ENCODE measurements at places on chromosomes 2 and 18.

DNA sequence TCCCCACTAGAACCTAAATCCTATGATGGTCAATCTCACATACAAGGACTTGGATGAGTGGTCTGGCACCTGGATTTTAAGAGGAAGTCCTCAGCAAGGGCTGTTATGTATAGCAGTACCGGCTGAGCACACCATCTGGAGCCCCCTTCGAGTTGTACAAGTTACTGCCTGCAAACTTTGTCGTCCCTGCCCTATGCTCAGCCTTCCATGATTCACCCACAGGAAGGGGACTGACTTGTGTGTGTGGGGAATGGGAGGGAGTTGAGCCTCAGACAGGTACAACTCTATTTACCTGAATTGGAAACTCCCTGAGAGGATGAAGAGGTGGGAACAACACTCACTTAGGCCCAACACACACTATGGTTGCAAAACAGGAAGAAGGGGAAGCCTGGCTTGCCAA, 186.6 kb downstream of the MYO5B start:
- no peaks in the 10 kb centered on the region for H3K36me3 ChIP-seq
- H3K4me3 ChIP-seq: no peak overlapping the region
- no peak for DNase-seq
- peaks cover 5% of the 10 kb centered on the region for H3K27me3 ChIP-seq

DNA sequence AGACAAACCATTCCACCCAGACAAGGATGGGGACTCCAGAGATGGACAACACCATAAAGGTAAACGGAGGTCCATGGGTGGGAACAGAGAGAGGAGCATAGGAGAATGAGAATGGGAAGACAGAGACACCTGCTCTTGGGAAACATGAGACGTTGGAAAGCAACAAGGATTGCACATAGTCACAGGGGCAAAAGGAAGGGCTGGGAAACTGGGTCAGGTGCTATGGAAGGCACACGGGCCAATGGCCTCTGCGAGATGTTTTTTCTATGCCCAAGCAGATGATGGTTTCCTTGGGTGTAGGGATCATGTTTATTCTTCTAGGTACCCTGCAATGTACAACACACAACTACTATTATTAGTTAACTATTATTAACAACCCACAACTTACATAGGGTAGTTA, 143.6 kb upstream of the AGAP1 start:
- peaks cover 29% of the 10 kb centered on the region for H3K27me3 ChIP-seq
- peaks cover 6% of the 10 kb centered on the region for H3K36me3 ChIP-seq
- no peaks in the 10 kb centered on the region for H3K4me1 ChIP-seq
- H3K27ac ChIP-seq: no peak overlapping the region
- no peak overlapping the region for H3K4me3 ChIP-seq

GRCh38 chr18:48348739-48349138, 60.4 kb downstream of the ZBTB7C start:
- no peak overlapping the region for H3K27ac ChIP-seq
- no peaks in the 10 kb centered on the region for H3K4me1 ChIP-seq
- no peak overlapping the region for H3K4me3 ChIP-seq

DNA sequence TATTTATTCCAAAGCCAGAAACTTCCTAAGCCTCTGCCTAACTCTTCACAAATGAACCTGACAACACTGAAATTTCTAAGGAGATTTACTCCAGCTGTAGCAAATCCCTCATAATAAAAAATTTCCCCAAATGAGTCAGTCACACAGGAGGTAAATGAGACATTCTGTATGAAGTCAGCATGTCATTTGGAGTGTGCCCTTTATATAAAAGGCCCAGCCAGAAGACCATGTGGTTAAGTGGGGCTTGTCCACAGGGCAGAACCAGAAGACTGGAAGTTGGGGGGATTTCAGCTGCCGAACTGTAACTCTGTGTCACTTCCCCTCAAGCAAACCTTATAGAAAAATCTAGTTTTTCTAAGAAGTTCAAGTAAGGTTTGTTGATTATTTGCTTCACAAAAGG, 30.2 kb downstream of the NRP2 start:
- H3K36me3 ChIP-seq: no peaks in the 10 kb centered on the region
- no peak overlapping the region for H3K4me3 ChIP-seq
- H3K27ac ChIP-seq: no peak overlapping the region
- no peaks in the 10 kb centered on the region for H3K4me1 ChIP-seq
- no peak for DNase-seq

GRCh38 chr2:194060269-194060668, 1596.8 kb upstream of the SLC39A10 start:
- H3K4me3 ChIP-seq: no peak overlapping the region
- H3K27me3 ChIP-seq: no peaks in the 10 kb centered on the region
- DNase-seq: no peak
- no peaks in the 10 kb centered on the region for H3K36me3 ChIP-seq

DNA sequence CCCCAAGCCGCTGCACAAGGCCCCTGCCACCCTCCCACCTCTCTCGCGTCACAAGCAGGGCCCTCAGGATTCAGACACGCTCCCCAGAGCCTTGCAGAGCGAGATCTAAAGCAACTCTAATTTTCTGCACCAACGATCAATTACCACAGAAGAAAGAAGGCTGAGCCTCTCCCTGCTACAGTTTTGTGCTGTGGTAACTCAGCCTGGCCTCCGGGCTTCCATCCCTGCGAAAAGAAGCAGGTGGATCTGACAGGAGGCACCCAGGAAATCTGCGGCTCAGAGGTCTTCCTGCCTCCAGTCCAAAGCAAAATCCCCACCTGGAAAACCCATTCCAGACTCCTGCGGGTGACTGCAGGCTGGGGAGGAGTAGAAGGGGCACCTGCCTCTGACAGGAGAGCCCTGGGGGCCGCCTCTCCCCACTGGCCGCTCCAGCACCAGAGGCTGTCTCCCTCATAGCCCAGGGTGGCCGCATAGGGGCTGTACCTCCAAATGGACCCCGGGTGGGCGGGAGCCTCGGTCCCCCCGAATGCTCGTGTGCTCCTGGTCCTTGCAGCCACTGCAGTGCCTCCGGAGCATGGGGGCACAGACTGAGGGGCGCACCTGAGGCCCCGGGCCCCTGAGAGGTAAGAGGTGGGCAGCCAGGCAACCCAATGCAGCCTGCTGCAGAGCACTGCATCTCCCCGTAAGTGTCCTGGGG, 31.0 kb downstream of the PXDN start:
- H3K4me3 ChIP-seq: no peak overlapping the region
- no peak for DNase-seq
- H3K36me3 ChIP-seq: no peaks in the 10 kb centered on the region
- H3K4me1 ChIP-seq: no peaks in the 10 kb centered on the region

DNA sequence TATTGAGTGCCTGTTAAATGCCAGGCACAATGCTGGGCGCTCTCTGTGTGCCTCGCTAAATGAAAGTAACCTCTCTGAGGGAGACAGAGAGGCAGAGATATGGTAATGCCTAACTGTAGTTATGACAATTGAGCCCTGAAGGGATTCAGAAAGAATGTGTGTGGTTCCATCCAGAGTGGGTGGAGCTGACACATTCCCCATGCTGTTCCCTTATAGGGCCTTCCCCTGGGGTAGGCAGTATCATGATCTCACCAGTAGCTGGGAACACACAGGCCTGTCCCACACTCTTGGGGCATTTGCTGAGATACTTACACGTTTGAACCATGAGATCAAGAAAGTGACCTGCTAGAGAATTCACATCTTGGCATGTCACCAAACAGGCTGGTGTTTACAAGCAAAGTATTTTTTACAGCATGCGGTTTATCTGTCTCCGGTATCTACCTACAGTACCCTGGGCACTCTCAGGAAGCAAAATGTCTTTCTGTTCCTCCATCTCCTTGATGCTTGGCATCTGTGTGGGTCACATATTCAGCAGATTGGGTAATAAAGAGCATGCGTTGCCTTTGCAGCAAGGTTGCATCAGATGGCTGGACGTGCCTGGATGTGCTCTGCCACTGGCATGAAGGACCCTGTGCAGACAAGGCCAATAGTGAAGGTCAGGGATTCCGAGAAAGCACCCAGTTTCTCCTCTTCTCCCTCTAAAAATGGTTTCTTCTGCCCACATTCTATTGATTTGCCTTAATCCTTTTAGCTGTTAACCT, 9.4 kb downstream of the CTIF start:
- H3K36me3 ChIP-seq: no peaks in the 10 kb centered on the region
- no peak overlapping the region for H3K4me3 ChIP-seq
- no peak overlapping the region for H3K27ac ChIP-seq
- DNase-seq: no peak
- peaks cover 17% of the 10 kb centered on the region for H3K27me3 ChIP-seq

GRCh38 chr2:46967990-46968647, 52.5 kb upstream of the MCFD2 start:
- no peak overlapping the region for H3K4me3 ChIP-seq
- no peaks in the 10 kb centered on the region for H3K27me3 ChIP-seq
- peaks cover 49% of the 10 kb centered on the region for H3K4me1 ChIP-seq
- peaks cover 2% of the 10 kb centered on the region for H3K36me3 ChIP-seq
- H3K27ac ChIP-seq: no peak overlapping the region

GRCh38 chr2:147364597-147364996, 480.2 kb upstream of the ACVR2A start:
- H3K27ac ChIP-seq: no peak overlapping the region
- peaks cover 10% of the 10 kb centered on the region for H3K4me1 ChIP-seq
- H3K36me3 ChIP-seq: peaks cover 7% of the 10 kb centered on the region
- H3K27me3 ChIP-seq: peaks cover 2% of the 10 kb centered on the region

- H3K4me1 ChIP-seq: peaks cover 18% of the 10 kb centered on the region
- H3K27me3 ChIP-seq: peaks cover 5% of the 10 kb centered on the region
- H3K4me3 ChIP-seq: peak overlapping the region; percentile 80
- DNase-seq: no peak
- H3K27ac ChIP-seq: no peak overlapping the region
- no peaks in the 10 kb centered on the region for H3K36me3 ChIP-seq
Observed at GRCh38 chr2:111897630-111897923, 830 bp upstream of the MERTK start.

GRCh38 chr2:219636144-219636915, 8.9 kb downstream of the SLC4A3 start:
- no peak overlapping the region for H3K27ac ChIP-seq
- no peak overlapping the region for H3K4me3 ChIP-seq
- no peaks in the 10 kb centered on the region for H3K36me3 ChIP-seq
- peaks cover 4% of the 10 kb centered on the region for H3K27me3 ChIP-seq
- DNase-seq: no peak
- peaks cover 6% of the 10 kb centered on the region for H3K4me1 ChIP-seq

- H3K27ac ChIP-seq: no peak overlapping the region
- DNase-seq: no peak
- no peak overlapping the region for H3K4me3 ChIP-seq
- peaks cover 5% of the 10 kb centered on the region for H3K4me1 ChIP-seq
- H3K36me3 ChIP-seq: no peaks in the 10 kb centered on the region
Observed at GRCh38 chr2:70756128-70756527, 11.9 kb downstream of the ADD2 start.

GRCh38 chr2:24745825-24746224, 47.4 kb downstream of the PTRHD1 start:
- peak overlapping the region; percentile 20 for H3K4me3 ChIP-seq
- H3K27me3 ChIP-seq: no peaks in the 10 kb centered on the region
- peaks cover 4% of the 10 kb centered on the region for H3K36me3 ChIP-seq
- H3K4me1 ChIP-seq: peaks cover 33% of the 10 kb centered on the region
- no peak for DNase-seq

GRCh38 chr2:175690113-175690837, 311.8 kb downstream of the LNPK start:
- no peaks in the 10 kb centered on the region for H3K4me1 ChIP-seq
- H3K27ac ChIP-seq: no peak overlapping the region
- peak; percentile 30 for DNase-seq
- H3K4me3 ChIP-seq: no peak overlapping the region
- peaks cover 9% of the 10 kb centered on the region for H3K27me3 ChIP-seq

GRCh38 chr2:160842286-160842685, 317.9 kb upstream of the TANK start:
- H3K27me3 ChIP-seq: peaks cover 3% of the 10 kb centered on the region
- peaks cover 23% of the 10 kb centered on the region for H3K36me3 ChIP-seq
- no peaks in the 10 kb centered on the region for H3K4me1 ChIP-seq
- DNase-seq: no peak
- H3K4me3 ChIP-seq: no peak overlapping the region

Data from naive thymus-derived CD8-positive, alpha-beta T cell (primary cell).